Esophagus muscularis mucosa (tissue), 4 donors: ENCODE measurements at places on chromosomes 1 and 21. TPM values are rescaled to one million over a fixed set of nuclear protein-coding genes. Genes with fewer than 3 reads are reported as not detected.
A peak's percentile ranks its signal among the peaks of the same experiment; 100 is the strongest.

C8B gene
- total RNA-seq = not detected

TAS1R1 gene
- not detected for total RNA-seq

- H3K4me1 ChIP-seq = peaks cover 31% of the 10 kb centered on the region
- H3K36me3 ChIP-seq = no peaks in the 10 kb centered on the region
- DNase-seq = no peak
- no peaks in the 10 kb centered on the region for H3K27me3 ChIP-seq
- no peak overlapping the region for H3K4me3 ChIP-seq
- no peak overlapping the region for H3K27ac ChIP-seq
Measured at GRCh38 chr1:203340112-203340790, 10.7 kb downstream of the FMOD start.

DNA sequence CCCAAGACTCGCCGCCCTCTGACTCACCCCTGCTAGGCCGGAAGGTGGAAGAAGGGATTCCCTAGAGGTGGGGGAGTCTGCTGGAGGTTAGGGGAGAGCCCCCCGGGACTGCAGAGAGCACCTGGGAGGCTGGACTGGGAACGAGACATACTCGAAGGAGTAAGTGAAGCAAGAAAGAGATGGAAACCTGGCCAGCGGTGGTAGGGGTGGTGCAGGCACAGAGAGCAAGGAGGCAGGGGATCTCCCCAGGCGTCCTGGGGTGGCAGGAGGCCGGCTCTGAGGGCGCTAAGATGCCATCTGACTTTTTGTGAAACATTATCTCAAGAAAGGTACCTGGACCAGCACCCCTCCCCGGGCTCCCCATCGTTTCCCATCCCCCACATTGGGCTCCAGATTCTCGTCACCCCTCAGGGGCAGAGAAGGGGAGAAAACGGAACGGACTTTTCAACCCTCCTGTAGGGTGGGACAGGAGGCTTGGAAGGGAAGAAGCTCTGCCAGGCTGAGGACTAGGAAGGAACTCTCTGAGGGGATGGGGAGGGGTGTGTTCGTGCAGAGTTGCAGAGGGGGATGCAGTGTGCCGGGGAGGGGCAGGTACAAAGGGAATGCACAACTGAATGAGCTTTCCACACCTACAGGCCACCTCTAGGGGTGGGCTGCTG is 708 bp downstream of the CHRNB2 start:
- no peaks in the 10 kb centered on the region for H3K36me3 ChIP-seq
- H3K4me1 ChIP-seq = peaks cover 13% of the 10 kb centered on the region
- H3K27ac ChIP-seq = no peak overlapping the region
- DNase-seq = no peak

GRCh38 chr1:200966934-200967333 is 56.6 kb downstream of the KIF21B start:
- no peaks in the 10 kb centered on the region for H3K27me3 ChIP-seq
- no peak overlapping the region for H3K4me3 ChIP-seq
- peaks cover 3% of the 10 kb centered on the region for H3K4me1 ChIP-seq
- H3K36me3 ChIP-seq = no peaks in the 10 kb centered on the region

DNA sequence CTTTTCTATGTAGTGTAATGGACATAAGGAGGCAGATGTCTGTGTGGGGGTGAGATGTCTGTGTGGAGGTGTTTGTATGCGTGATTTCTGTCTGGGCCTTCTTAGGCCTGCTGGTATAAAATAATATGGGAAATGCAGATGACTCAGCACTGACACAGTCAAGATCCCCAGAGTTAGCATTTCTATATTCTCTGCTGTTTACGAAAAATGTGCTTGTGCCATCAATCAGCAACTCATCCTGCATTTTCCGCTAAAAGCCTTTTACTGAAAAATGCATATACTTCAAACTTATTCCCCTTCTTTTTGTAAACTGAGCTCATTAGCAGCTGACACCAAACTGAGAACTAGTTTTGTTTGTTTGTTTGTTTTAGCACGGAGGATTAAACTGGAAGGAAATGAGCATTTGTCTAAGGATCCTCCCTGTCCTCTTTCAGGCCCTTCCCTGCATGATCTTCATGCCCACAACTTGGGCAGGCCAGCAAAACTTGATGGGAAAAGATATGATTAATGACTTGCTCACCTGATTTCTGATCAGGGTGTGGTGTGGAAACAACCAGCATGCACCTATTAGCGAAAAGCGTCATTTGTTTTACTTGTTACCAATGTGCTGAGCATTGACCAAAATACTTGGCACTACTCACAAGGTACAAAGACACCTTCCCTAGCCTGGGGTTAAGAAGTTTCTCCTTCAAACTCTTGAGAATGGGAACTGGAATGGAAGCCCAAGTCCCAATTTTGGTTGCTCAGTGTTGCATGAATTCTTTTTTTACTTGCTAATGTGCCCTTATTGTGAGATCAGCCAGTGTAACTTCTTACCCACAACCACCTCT is 77.4 kb downstream of the NDUFS5 start:
- H3K27ac ChIP-seq = peak overlapping the region; percentile 99
- no peak overlapping the region for H3K4me3 ChIP-seq
- H3K36me3 ChIP-seq = no peaks in the 10 kb centered on the region
- H3K27me3 ChIP-seq = no peaks in the 10 kb centered on the region
- peaks cover 65% of the 10 kb centered on the region for H3K4me1 ChIP-seq

DNA sequence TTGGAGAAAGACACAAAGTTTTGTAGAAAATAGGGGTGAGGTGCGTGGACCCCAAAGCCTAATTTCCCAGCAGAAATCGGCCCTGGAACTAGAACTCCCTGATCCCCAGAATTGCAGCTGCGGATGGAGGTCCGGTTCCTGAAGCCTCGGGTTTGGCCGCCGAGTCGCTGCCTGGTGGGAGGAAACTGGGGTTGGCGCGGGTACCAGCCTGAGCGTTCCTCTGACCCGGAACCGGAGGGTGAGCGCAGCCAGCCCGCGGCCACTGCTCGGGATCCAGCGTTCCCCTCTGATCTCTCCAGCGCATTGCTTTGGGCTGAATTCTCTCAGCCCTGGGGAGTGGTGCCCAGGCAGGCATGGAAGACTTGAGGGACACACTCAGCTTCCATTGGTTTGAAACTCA is 1.6 kb downstream of the ST6GALNAC5 start:
- H3K4me3 ChIP-seq = peak overlapping the region; percentile 51
- no peak overlapping the region for H3K27ac ChIP-seq
- H3K4me1 ChIP-seq = peaks cover 19% of the 10 kb centered on the region
- H3K36me3 ChIP-seq = no peaks in the 10 kb centered on the region

DNA sequence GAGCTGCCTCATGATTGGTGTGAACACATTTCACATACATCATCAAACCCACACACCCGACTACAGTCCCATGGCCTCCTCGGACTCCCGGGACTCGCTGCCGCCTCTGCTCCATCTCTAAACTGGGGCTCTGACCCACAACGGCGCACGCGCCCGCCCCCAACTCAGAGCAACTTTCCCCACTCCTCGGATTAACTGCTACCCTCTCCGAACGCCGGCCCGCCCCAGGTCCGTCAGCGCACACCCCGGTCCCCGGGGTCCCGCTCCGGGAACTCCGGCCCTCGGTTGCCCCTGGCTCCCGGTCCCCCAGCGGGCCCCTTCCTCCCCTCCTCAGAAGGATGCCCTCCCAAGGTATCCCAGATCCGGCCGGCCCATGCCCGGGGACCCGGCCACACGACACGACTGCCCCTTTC is 740 bp downstream of the DSTYK start:
- no peak for DNase-seq
- peaks cover 34% of the 10 kb centered on the region for H3K4me1 ChIP-seq
- peak overlapping the region; percentile 91 for H3K27ac ChIP-seq
- no peaks in the 10 kb centered on the region for H3K27me3 ChIP-seq
- H3K4me3 ChIP-seq = peak overlapping the region; percentile 73

DNA sequence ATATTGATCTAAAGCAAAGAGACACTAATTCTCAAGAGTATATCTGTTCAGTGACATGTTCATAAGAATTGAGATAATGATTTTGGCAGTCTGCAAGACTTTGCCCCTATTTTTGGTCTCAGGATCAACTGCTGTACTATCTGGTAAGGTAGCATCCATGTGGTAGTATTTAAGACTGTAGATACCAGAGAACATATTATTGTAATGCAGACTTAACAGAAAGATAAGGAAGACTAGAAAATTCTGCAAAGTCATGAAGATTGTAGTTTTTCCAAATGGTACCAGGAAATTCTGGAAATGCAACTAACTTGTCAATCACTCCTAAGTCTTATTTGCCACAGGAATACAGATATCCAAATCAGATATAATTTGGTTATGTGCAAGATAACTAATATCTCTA is 35.1 kb downstream of the RNF2 start:
- H3K4me1 ChIP-seq = peaks cover 5% of the 10 kb centered on the region
- H3K27me3 ChIP-seq = no peaks in the 10 kb centered on the region
